Stimulated activated CD4-positive, alpha-beta T cell treated with anti-CD3 and anti-CD28 coated beads, Interleukin-12 subunit alpha, Interleukin-12 subunit beta, amount 100 ng/mL, for 48 hours (primary cell): ENCODE measurements at places on chromosomes 16 and 17.
A peak's percentile ranks its signal among the peaks of the same experiment; 100 is the strongest.

DNA sequence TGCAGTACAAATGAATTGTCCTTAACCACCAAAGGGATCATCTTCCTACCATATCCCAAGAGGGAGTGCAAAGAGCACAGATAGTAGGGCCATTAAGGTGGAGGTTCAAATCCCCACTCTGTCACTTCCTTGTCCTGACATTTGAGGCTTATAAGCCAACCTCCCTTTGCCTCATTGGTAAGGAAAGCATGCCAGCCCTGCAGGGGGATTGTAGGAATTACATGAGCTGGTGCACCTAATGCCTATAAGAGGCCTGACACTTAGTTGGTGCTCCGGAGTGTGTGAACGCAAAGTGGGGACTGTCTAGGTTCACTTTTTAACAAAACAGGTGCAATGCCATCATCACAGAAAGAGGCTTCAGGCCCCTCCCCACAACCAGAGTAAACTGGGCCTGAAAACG, 374.4 kb downstream of the SNX29 start:
- no peak for DNase-seq

- no peak for DNase-seq
Measured at GRCh38 chr16:62035115-62036092, 834 bp downstream of the CDH8 start.

DNA sequence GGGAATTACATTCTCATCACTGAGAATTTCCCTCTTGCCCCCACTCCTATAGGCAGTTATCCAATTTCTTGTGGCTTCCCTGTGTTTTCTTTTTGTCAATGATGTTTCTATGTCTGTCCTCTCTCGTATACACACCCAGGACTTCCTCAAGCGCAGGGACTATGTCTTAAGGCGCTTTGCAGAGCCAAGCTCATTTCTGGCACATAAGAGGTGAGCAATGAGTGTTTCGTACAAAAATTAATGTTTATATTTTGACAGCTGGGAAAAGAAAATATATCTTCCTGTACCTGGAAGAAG, 947 bp downstream of the DDX42 start:
- DNase-seq, result no peak

DNA sequence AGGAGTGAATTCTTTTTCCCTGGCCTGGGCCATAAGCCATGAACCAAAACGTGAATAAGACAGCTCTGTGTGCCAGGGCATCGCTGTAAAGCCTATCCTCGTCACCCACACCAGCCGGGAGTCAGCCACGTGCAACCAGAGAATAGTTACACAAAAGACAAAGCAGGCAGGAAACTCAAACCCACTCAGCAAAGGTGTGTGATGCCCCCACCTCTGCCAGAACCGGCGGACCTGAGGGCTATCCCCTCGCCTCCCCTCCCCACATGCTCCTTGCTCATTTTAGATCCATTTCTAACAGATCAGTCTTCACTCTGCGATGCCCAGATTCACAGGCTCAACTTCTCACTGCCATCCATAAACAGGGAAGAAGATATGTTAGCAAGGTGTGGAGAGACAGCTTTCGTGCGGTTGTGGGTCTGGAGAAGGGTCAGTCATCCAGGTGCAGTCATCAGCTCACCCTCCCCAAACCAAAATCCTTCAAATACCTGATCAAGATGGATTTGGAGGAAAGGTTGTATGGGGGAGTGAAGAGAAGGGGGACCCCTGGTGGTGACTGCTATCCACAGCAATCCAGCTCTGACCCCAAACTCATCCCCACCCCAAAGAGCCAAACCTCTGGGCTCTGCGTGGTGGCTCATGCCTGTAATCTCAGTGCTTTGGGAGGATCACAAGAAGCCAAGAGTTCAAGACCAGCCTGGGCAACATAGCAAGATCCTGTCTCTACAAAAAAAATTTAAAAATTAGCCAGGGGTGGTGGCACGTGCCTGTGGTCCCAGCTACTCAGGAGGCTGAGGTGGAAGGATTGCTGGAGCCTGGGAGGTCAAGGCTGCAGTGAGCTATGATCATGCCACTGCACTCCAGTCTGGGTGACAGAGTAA, 219.2 kb downstream of the C16orf78 start:
- peak; percentile 18 for DNase-seq

DNA sequence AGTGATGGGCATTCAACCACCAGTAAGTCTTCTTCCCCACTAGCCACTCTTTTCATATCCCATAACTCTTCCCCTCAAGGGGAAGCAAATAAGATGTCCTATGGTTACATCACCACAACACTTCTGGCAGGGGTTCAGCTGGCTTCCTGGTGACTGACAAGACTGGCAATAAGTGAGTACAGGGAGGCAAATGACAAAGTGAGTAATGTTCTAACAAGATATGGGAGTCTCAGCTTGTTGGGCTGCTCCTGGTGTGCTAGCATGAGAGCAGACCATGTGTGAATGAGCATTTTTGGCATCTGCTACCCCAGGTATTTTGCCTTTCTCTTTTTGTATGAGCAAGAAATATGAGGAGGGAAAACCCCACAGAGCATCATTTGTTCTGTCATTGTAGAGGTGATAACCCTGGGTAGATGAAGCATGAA, 9.9 kb downstream of the TMIGD1 start:
- no peak for DNase-seq

DNA sequence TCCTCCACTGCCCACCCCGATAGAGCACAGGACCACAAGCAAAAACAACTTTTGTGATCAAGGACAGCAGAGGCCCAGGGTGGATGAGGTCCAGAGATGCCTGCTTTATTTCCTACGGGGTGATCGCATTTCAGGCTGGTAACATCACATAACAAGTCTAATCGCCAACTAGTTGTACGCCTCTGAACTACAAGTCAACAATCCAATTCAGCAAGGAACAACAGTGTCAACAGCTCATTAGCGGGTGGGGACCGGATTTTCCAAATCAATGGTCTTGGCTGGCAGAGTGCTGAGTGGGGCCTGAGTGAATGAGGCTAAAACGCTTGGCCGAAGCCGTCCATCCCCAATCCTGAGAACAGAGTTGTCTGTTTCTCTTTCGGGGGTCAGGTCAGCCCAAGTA, 17.1 kb downstream of the MRM3 start:
- DNase-seq, result no peak

DNA sequence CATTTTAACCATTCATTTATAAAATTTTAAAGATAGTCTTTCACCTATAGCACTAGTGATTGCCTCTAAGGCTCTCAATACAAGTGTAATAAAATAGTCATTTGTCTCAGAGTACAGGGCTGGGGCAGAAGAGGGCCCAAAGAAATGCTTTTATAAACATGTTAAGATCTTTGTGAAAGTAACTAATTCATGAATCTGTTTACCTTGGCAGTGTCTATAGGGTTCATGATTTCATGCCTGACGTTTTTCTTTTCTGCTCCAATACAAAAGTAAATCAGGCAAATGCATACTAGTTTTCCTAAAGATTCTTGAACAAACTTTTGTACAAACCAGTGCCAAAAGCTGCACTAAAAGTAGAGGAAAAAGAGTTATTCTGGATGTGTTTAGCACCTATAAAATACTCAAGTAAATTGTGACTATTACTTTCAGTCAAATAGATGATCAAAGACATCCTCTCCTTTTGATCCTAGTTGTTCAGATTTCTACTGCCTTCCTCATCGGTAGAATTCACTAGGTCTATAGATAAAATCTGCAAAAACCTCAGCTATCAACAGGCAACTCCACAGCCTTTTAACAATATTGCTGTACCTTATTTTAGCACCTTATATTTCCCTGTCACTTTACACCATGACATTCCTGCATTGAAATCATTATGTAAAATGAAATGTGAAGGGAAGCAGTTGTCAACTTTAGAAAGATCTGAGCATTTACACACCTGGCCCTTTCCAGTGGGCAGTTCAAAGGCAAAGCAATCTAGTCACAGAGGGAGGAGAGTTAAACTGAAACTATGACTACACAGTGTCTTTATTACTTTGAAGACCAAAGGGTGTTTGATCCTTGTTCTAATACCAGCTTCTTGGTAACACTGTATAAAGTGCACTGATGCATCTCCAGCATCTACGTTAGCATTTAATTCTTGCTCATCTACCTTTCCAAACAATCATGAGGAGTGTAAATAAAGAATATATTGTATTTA, 100.0 kb upstream of the MED13 start:
- DNase-seq, result no peak

- no peak for DNase-seq
Measured at GRCh38 chr16:56732832-56733231, 2.9 kb downstream of the NUP93 start.
